ENCODE measurements at places on chromosomes 6 and 20. TPM values are rescaled to one million over a fixed set of nuclear protein-coding genes. Genes with fewer than 3 reads are reported as not detected.

DNA sequence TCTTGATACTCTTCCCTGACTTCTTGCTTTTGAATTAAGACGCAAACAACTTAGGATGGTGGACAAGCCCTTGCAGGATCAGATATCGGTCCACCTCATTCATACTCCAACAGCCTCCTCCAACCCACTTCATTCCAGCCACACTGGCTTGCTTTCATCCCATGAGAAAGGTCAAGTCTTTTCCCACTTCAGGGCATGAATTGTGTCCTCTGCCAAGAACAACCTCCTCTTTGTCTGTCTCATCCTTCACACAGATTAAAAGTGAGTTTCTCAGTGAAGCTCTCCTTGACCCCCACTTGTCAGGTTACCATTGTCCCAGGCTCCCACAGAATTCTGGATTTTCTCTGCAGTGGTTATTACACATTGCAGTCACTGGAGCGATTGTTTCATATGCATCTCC, 91.8 kb upstream of the TGM3 start:
- no peak for DNase-seq
- no peaks in the 10 kb centered on the region for H3K36me3 ChIP-seq
- H3K4me3 ChIP-seq, result no peak overlapping the region

- H3K4me3 ChIP-seq, result no peak overlapping the region
- no peaks in the 10 kb centered on the region for H3K27me3 ChIP-seq
- H3K4me1 ChIP-seq, result peaks cover 18% of the 10 kb centered on the region
- no peak for DNase-seq
- peak overlapping the region; percentile 55 for H3K27ac ChIP-seq
These were observed 405.5 kb upstream of the SULF2 start for GRCh38 chr20:48190757-48191156.

- no peaks in the 10 kb centered on the region for H3K27me3 ChIP-seq
- H3K36me3 ChIP-seq, result no peaks in the 10 kb centered on the region
- no peak overlapping the region for H3K4me3 ChIP-seq
- no peak overlapping the region for H3K27ac ChIP-seq
- peaks cover 14% of the 10 kb centered on the region for H3K4me1 ChIP-seq
- no peak for DNase-seq
These were observed 113.9 kb upstream of the SLC35B3 start for GRCh38 chr6:8549074-8549790.

DNA sequence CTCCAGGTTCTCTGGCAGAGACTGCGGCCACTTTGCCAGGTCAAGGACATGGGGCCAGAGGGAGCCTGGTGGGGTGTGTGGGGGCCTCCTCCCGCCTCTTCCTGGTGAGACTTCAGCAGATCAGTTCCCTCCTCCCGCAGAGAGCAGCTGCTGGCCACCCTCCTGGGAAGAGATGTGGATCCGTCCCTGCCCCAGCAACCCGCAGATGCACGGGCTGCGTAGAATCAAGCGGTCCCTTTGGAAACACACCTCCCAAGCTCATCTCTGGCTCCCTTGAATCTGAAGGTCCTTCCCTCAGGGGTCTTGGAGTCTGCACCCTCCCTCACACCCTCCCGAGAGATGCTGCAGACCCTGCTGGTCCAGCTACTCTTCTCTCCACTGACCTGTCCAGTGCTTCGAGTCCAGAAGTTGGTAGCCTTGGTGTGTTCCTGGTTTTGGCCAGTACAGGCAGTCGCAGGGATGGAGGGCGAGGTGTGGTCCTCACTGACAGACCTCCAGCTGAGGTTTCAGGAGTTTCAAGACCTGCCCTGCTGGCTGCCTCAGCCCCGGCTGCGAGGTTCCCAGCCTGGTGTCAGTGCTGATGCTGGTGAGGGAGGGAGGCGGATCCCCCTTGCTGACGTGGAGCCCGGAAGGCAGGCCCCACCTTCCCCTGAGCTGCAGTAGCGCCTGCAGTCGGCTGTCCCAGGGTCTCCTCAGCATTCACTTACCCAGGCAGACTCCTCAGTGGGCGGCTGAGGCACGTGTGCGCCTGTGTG, at the start of gene NPBWR2:
Gene NPBWR2, minus strand, starts transcription at position 585 of the 755 bp plus-strand sequence. CDS start 734 bp downstream, outside the sequence.
- H3K4me3 ChIP-seq, result no peak within 1 kb of the TSS
- peaks cover 6% of the 10 kb centered on the region for H3K4me1 ChIP-seq
- no peaks in the 10 kb centered on the region for H3K36me3 ChIP-seq
- H3K27ac ChIP-seq, result no peak within 1 kb of the TSS

DNA sequence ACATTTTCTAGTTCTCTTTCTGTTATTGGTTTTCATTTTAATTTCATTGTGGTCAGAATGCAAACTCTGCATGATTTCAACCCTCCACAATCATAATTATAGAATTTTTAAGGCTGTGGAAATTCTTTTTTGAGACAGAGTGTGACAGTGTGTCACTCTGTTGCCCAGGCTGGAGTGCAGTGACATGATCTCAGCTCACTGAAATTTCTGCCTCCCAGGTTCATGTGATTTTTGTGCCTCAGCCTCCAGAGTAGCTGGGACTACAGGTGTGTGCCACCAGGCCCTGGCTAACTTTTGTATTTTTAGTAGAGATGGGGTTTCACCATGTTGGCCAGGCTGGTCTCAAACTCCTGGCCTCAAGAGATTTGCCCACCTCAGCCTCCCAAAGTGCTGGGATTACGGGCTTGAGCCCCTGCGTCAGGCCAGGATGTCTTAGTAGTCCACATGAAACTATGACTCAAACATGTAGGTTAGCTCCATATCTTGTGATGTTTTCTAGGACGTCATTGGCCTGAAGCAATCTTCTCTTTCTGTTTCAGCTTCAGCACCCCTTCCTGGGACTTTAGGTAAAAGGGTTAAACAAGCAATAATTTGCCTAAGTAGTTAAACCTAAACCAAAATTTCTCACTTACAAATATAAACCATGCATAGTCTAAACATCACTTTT, 47.4 kb upstream of the SAMD3 start:
- DNase-seq, result no peak
- no peaks in the 10 kb centered on the region for H3K4me1 ChIP-seq
- H3K36me3 ChIP-seq, result no peaks in the 10 kb centered on the region
- H3K27ac ChIP-seq, result no peak overlapping the region

- no peaks in the 10 kb centered on the region for H3K4me1 ChIP-seq
- H3K27ac ChIP-seq, result no peak overlapping the region
- DNase-seq, result no peak
- no peaks in the 10 kb centered on the region for H3K36me3 ChIP-seq
These were observed 1.5 kb upstream of the NINL start for GRCh38 chr20:25586877-25587276.

DNA sequence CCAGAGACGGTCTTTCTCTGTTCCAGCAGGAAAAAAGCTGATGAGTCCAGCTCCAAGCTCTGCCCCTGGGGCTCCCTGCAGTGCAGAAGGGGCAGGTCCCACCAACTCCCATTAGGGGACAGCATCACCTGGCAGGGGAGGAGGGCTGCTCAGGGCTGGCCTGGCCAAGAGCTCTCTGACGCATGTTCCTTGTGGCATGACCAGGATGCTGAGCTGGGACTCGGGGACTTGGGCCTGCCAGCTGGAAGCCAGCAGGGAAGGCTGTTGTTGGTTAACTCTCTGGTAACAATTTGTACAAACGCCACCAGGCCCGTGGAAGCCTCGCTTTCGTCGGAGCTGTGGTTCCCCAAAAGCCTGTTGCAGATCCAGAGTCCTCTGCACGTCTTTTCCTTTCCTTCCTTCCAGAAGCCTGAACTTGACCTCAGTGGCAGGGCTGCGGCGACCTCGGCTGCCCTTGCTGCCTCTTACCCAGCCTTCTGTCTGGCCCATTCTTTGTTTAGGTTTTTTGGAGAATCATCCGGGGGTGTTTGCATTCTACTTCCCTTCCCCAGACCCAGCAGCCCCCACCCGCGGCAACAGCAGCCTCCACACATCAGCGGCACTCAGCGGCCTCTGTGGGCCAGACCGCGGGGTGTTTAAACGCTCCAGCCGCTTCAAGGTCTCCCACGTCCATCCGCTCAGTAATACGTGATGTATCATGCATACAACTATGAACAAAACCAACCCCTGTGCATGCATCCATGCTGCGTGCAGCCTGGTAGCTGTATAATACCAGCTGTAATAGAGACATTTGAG, 63.3 kb downstream of the GNAS-AS1 start:
- no peaks in the 10 kb centered on the region for H3K27me3 ChIP-seq
- no peak overlapping the region for H3K27ac ChIP-seq
- no peaks in the 10 kb centered on the region for H3K4me1 ChIP-seq
- no peak for DNase-seq
- no peak overlapping the region for H3K4me3 ChIP-seq

- no peak for DNase-seq
- H3K36me3 ChIP-seq, result no peaks in the 10 kb centered on the region
- no peak overlapping the region for H3K27ac ChIP-seq
These were observed 137.6 kb downstream of the UST start for GRCh38 chr6:148884461-148884860.

GRCh38 chr6:16230953-16231352, 7.4 kb upstream of the GMPR start:
- H3K36me3 ChIP-seq, result no peaks in the 10 kb centered on the region
- H3K4me3 ChIP-seq, result no peak overlapping the region
- peaks cover 11% of the 10 kb centered on the region for H3K4me1 ChIP-seq
- no peaks in the 10 kb centered on the region for H3K27me3 ChIP-seq
- DNase-seq, result no peak
- no peak overlapping the region for H3K27ac ChIP-seq

DNA sequence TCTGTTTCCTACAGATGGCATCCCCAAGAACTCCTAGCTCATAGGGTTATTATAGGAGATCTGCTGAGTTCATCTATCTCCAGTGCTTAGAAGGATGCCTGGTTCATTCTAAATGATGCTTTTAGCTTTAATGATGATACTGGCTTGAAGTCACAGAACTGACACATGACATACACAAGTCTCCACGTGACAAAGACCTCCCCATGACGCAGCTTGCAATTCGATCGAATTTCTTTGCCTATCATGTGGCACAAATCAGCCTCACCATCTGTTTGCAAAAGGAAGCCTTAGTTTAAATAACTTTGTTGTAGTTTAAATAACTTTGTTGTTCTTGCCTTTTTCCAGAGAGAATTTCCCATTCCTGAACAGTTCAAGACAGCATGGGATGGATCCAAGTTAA, 44.1 kb upstream of the FAM8A1 start:
- no peaks in the 10 kb centered on the region for H3K27me3 ChIP-seq
- no peak for DNase-seq

- H3K4me1 ChIP-seq, result no peaks in the 10 kb centered on the region
- H3K27me3 ChIP-seq, result peaks cover 63% of the 10 kb centered on the region
- no peak for DNase-seq
- no peaks in the 10 kb centered on the region for H3K36me3 ChIP-seq
- no peak overlapping the region for H3K27ac ChIP-seq
- no peak overlapping the region for H3K4me3 ChIP-seq
These were observed 5.9 kb downstream of the TMEM239 start for GRCh38 chr20:2822073-2822472.

DNA sequence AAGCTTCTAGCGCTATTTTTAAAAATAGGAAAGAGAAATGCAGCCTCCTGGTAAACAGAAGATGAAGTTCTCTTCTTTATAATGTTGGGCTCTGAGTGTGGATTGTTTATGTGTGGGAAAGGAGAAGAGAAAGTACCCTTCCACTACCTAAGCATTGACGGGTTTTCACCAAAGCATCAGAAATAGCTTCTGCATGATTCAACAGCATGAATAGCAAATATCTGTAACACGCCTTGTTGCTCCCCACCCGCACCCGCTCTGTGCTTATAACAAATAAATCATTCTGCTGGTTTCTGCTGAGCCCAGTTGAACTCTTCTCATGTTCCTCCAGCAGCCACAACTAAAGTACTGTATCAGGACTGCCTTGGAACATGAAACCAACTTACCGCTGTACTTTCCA, 20.7 kb downstream of the TXLNB start:
- H3K27me3 ChIP-seq, result no peaks in the 10 kb centered on the region
- no peaks in the 10 kb centered on the region for H3K4me1 ChIP-seq
- H3K36me3 ChIP-seq, result no peaks in the 10 kb centered on the region
- H3K27ac ChIP-seq, result no peak overlapping the region
- no peak overlapping the region for H3K4me3 ChIP-seq
- DNase-seq, result no peak

GRCh38 chr6:40714143-40714542, 127.0 kb upstream of the LRFN2 start:
- no peaks in the 10 kb centered on the region for H3K27me3 ChIP-seq
- H3K4me3 ChIP-seq, result no peak overlapping the region
- no peaks in the 10 kb centered on the region for H3K36me3 ChIP-seq

GRCh38 chr20:40254023-40254772, 434.8 kb downstream of the MAFB start:
- no peak overlapping the region for H3K4me3 ChIP-seq
- no peaks in the 10 kb centered on the region for H3K36me3 ChIP-seq
- DNase-seq, result no peak
- no peaks in the 10 kb centered on the region for H3K27me3 ChIP-seq
- peaks cover 8% of the 10 kb centered on the region for H3K4me1 ChIP-seq

DNA sequence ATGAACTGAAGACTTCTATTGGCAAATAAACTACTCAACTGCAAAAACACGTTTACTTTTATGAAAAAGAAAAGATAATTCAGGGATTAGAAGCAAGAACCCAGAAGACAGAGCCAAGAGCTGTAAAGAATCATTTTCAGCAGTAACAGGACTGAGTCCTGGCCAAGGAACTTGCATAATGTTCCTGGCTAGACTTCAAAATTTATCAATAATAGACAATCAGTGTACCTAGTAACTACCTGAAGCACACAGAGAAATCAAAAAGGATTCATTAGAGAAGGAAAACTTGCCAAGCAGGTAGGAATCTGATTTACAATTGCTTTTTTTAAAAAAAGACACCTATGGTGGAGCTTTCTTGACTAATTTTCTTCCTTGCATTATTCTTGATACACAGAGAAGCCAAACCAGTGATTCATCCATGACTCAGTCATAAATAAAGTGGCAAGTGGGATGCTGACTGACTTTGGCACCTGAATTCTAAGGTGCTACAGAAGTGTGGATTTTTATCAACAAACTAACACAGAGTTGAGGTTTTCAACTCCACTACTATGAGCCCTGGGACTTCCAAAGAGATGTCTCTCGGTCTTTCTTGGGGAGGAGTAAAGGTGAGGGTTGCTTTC, 281.3 kb downstream of the BMP7 start:
- peaks cover 14% of the 10 kb centered on the region for H3K27me3 ChIP-seq
- no peak overlapping the region for H3K27ac ChIP-seq
- no peak for DNase-seq
- H3K36me3 ChIP-seq, result no peaks in the 10 kb centered on the region

- H3K36me3 ChIP-seq, result peaks cover 6% of the 10 kb centered on the region
- no peak for DNase-seq
- H3K27me3 ChIP-seq, result no peaks in the 10 kb centered on the region
- H3K4me1 ChIP-seq, result peaks cover 12% of the 10 kb centered on the region
These were observed 21.7 kb downstream of the MAP1LC3A start for GRCh38 chr20:34579979-34580940.

DNA sequence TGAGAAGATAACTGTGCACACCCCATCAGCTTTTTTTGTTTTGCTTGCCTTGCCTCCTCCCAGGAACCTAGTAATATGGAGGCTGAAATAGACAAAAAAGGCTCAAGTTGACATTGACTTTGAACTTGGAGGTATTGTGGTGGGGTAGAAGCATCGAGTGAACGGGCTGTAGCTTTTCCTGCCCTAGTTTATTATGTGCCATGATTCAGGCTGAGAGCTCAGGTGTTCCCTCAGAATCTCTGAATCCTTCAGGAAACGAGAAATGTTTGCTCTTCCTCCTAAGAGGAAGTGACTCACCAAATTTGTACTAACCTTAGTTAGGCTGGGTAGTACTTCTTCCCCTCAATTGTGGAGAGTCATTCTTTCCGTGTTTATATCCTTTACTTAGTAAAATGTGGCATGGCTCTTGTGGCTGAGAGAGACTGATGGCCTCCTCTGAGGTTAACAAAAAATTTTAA, 98.8 kb downstream of the SASH1 start:
- H3K27me3 ChIP-seq, result no peaks in the 10 kb centered on the region
- peak overlapping the region; percentile 82 for H3K27ac ChIP-seq
- no peak for DNase-seq
- no peak overlapping the region for H3K4me3 ChIP-seq
- peaks cover 18% of the 10 kb centered on the region for H3K4me1 ChIP-seq

Gene COL10A1
- not detected for total RNA-seq

Gene LY6G6D
- total RNA-seq, result not detected

Gene ZKSCAN8
- total RNA-seq, result 17.5 TPM

Gene GNRH2
- not detected for total RNA-seq

Gene ERVFRD-1
- total RNA-seq, result 0.76 TPM

Gene SLC39A7
- total RNA-seq, result 70.8 TPM

Gene OR2B6
- total RNA-seq, result not detected

Measured in esophagus squamous epithelium (tissue), 5 donors.